NCI-H1436 treated with DMSO at 0.1 percent for 48 hours (cell line): ENCODE measurements at places on chromosomes 13 and 19.

- DNase-seq = no peak
Measured at GRCh38 chr13:76677043-76677442, 209.2 kb downstream of the KCTD12 start.

GRCh38 chr19:45305421-45305820 is 17.3 kb downstream of the CKM start:
- DNase-seq = no peak

DNA sequence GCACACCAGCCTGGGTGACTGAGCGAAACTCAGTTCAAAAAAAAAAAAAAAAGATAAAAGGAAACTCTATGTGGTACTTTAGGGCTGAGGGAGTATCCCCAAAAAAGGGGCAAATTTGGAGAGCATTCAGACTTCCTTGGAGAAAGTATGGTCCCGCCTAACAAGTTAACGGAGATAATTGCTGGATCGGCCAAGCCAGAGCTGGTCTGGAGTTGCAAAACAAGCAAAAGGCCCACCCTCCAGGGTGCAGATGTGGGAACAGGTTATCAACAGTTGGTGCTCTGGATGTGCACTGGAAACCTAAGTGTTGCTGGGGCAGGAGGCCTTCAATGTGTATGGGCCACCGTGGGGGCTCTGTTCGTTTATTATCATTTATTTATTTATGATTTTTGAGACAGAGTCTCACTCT is 2.8 kb downstream of the IQCN start:
- no peak for DNase-seq

- DNase-seq = no peak
Measured at GRCh38 chr13:20680416-20681080, 23.0 kb upstream of the IL17D start.

GRCh38 chr13:108924134-108924533 is 294.7 kb downstream of the MYO16 start:
- no peak for DNase-seq

DNA sequence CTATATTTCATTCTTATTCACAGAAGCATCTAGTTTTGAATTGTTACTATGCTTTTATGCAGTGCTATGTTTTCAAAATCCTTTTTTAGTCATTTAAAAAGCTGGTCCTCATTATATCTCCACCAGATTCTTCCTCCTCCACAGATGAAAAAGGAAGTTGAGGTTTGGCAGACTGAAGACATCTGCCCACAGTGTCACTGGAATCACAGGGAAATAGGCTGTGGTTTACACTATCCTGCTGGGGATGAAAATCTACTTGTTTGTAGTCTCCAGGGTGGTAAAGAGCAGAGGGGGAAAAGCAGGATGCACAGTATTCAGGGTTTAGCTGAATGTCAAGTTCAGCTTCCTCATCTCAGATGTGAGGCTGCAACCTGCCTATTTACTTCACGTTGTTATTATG is 351.2 kb downstream of the DNAJC15 start:
- DNase-seq = no peak

- DNase-seq = no peak
Measured at GRCh38 chr19:33273881-33274662, 28.3 kb downstream of the CEBPA start.
